SW 1271 (cell line): ENCODE measurements at places on chromosomes 11 and 22.
A peak's percentile ranks its signal among the peaks of the same experiment; 100 is the strongest.

GRCh38 chr11:134636071-134636470 lies 224.0 kb upstream of the B3GAT1 start:
- no peak for DNase-seq

DNA sequence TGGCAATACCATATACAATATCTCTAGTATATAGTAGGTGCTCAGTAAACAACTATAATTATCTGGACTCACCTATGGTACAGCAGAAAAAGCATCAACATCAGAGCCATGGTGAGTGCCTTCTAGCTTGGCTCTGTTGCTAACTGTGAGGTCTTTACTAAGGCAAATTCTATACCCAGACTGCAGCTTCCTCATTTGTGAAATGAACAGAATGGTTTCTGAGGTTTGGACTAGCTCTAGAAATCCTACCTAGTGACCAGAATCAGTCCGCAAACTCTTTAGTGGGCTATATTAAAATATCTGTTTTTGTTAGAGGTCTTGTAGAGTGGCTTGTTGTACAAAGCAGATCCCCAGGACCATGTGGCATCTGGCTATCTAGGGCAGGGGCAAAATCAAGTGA lies 3.7 kb downstream of the MS4A1 start:
- DNase-seq, result no peak

DNA sequence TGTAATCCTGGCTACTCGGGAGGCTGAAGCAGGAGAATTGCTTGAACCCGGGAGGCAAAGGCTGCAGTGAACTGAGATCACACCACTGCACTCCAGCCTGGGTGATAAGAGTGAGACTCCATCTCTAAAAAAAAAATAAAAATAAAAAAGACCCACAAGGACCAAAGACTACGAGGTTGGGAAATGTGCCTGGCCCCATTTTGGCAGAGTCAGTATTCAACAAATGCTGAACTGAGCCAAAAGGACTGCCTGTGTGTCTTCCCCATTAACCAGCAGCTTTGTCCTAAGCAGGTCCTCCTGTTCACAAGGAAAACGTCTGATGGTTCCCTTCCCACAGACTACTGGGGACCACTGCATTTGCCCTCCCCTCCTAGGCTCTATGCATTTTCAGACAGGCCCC lies 27.6 kb downstream of the ADORA2A start:
- DNase-seq, result no peak

- DNase-seq, result no peak
These were observed 48.3 kb downstream of the MYH9 start for GRCh38 chr22:36339171-36340065.

DNA sequence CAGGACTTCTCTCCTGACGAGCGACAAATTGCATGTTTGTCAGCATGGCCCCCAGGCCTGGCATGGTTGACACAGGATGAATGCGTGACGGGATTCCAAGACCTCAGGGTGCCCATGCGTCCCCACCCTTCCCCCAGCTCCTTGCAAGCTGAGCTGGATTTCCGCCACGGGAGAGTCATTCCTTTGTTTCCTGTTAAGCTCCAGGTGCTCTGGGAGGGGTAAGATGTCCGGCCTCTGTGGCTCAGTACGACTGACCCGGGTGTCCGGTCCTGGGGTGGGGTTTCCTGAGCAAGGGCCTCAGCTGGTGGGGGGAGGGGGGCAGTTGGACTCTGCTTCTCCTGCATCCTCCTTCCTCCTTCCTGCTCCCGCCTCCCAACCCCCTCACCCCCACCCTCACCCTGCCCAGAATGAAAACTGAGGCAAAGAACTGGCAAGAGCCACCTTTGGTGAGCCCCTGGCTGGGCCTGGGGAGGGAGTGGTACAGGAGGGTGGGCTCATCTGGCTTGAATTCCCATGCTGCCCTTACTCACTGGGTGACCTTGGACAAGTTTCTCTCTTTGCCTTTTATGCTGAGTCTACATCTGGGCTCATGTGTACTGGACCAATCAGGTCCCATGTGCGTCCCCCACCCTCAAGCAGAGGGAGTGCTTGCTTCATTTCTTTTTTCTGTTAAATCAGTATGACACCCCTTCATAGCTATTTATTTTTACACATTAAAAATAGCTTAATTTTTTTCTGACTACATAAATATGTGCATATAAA lies 2.5 kb downstream of the CDC42EP2 start:
- DNase-seq, result peak; percentile 87

DNA sequence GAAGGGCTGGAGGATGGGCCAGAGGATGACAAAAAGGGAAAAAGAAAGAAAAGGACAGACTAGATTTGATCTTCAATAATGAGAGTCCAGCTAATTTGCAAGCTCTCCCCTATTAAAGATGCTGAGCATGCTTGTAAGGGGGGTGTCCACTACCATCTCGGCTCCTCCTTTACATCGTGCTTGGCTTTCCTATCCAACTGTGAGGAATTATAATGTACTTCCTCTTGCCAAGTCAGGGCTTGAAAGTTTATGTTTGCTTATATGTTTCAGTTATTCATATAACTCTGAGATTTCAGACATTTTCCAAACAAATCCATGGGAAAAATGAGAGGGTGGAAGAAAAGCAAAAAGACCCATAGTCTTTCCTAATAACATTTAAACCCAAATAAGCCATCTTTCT lies 387.1 kb downstream of the METTL15 start:
- no peak for DNase-seq

GRCh38 chr11:11296434-11296833 lies 56.6 kb downstream of the CSNK2A3 start:
- DNase-seq, result no peak

GRCh38 chr11:76030968-76031590 lies 175.2 kb downstream of the WNT11 start:
- DNase-seq, result no peak

GRCh38 chr11:5291207-5291838 lies 10.4 kb downstream of the OR51B4 start:
- peak; percentile 17 for DNase-seq

- DNase-seq, result no peak
These were observed 17.1 kb downstream of the F2 start for GRCh38 chr11:46736146-46736545.

DNA sequence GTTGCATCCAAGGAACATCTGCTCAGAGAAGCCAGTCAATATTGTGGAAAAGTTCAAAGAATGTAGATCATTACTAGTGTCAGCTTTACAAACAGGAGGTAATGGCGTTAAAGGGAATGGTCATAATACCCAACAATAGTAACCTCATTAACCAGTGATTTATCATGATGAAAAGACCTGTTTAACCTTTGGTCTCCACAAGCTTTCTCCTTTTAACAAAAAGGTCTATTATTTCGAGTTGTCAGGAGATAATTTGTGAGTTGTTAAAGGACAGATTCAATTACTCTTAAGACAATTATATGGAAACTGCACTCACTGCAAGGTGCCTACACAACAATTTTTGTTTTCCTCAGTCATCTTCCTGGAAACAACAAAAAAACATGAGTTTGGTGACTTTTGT lies 73.8 kb upstream of the HTATIP2 start:
- no peak for DNase-seq

DNA sequence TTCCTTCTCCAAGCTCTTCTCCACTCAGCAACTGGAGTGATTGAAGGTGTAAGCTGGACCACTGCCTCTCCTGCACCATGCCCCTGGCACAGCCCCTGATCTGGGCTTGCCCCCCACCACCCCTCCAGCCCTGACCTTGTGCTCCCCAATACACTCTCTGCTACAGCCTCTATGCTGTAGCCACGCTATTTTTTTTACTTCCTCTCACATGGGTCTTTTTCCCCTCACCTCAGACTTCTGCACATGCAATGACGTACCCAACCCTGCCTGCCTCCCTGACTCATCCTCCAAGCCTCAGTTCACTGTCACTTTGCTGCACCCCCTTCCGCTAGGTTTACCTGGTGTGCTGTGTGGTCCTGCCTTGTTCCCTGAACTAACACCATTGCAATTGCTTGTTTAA lies 9.0 kb downstream of the CSNK2A3 start:
- DNase-seq, result no peak

GRCh38 chr11:114386131-114386530 lies 14.2 kb downstream of the C11orf71 start:
- DNase-seq, result no peak

DNA sequence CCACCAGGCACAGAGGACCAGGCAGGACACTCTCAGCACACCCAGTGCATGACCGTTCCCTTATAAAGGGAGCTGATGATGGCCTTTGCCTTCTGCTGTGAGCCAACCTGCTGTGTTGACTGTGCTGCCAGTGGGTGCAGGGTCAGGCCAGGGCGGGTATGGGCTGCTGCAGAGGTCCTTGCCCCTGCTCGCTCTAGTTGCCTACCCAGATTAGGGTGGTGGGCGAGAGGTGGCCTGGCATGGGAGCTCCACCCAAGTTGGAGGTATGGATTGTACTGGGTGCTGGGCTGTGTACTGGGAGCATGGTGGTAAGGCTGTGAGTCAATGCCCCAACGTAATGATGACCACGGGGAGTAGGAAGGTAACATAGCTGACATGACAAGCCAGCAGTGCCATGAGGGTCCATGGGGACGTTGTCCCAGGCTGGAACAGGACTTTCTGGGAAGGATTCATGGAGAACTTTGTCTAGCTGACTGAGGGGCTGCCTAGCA lies 24.5 kb upstream of the CYP2D6 start:
- DNase-seq, result no peak

- no peak for DNase-seq
These were observed 58.2 kb upstream of the DRD2 start for GRCh38 chr11:113533425-113533698.

DNA sequence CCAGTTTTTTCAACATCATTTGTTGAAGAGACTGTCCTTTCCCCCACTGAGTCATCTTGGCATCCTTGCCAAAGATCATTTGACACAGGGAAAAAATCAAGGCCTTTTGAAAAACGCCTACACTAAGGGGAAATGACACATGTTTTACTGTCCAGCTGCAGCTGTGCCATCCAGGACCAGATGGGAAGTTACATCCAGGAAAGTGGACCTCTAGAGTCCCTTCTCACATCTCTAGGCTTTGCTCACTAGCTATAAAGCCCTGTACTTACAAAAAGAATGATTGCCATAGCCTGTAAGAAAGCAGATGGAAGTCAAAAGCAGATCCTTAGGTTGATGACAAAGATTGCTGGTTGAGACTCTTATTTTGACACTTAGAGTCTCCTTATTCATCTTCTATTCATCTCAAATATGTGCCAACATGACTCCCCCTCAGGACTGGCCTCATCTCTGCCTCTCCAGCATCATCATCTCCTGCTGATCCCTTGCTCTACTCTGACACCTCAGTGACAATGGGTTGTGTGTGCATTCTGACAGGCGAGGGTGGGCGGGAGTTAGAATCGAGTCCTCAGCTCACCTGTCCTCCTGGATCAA lies 22.8 kb downstream of the OSBP2 start:
- peak; percentile 75 for DNase-seq

- DNase-seq, result no peak
These were observed 38.9 kb upstream of the CLMP start for GRCh38 chr11:123233975-123234334.

DNA sequence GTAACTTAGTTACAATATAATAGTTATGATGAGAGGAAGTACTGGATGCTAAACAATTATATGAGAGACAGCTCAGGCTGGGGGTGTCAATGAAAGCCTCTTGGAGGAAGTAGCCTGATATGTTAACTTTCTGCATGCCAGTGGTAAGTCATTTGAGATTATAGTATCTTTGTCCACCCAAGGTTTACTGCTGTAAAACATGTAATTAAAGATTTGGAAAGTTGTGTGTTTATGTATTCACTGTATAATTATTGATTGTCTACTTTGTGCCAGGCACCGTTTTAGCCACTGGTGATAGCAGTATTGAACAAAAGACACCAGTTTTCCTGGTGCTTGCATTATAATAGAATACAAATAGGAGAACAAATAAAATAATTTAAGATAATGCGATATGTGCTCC lies 624 bp upstream of the DNAJB7 start:
- no peak for DNase-seq

DNA sequence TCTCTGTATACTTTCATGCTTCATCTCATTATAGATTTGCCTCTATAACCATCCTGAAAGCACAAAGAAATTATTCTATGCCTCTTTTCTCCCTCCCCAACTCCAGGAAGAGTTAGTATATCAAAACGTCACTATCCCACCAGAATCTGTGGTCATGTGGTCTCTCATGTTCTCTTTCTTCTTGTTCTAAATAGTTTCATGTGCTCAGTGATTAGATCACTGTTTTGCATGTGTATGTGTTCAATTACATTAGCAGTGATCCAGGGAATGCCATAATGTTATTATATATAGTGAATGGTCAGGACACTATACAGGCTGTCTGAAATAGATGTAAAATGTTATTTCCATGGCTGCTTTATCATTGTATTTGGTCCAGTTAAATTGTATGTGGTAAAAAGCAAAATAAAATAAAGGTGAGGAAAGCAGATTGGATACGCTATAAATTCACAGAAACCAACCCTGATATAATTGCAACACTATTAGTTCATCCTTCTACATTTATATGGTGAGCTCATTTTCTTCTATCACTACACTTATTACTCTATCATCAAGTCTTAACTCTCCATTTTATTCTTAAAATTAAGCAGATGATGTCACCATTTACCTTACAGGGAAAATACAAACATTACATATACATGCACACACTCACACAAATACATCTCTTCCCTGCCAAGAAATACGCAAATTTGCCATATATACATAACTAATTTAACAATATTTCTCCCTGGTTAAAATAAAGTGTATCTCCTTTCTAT lies 26.9 kb upstream of the ANO5 start:
- DNase-seq, result no peak

DNA sequence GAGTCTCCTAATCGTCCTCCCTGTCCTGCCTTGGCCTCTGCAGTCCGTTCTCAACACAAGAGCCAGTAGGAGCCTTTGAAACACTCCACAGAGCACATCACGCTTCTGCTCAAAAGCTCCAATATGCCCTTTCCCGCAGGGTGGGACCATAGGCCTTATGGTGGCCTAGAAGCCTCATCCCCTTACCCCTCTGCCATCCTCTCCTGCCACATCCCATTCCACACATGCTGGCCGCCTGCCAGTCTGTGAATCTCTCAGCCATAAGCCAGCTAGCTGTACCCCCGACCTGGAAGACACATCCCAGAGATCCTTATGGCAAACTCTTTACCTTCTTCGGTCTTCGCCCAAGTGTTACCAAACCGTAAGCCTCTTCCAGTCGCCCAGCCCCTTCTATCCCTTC lies 157.8 kb downstream of the ENTHD1 start:
- DNase-seq, result no peak

- no peak for DNase-seq
These were observed 423.9 kb downstream of the MN1 start for GRCh38 chr22:27377501-27378295.

DNA sequence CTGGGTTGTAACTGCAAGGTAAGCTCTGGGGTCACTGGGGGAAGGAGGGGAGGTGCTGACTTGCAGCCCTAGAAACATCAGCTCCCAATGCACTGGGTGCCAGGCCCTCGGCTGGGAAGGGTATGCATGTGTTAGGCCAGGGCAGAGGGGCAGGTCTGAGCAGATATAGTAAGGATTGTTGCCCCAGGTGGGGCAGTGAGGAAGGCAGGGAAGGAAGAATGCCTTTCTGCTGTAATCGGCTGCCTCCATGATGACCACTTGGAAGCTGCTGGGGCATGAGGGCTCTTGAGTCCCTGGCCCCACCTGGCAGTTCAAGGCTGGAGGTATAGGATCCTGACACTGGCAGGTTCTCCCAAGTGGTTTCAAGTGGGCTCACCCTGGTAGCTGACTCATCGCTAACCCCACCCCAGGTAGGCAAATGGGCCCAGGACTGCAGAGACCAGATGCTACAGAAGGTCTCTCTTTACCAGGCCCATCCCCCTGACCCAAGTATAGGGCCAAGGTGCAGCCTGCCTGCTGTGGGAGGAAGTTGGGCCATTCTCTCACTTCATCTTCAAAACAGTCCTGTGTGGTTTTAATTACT lies 56.7 kb downstream of the TIMP3 start:
- DNase-seq, result no peak
